Foreskin keratinocyte (primary cell): ENCODE measurements at places on chromosomes 5 and 9. TPM values are rescaled to one million over a fixed set of nuclear protein-coding genes. Genes with fewer than 3 reads are reported as not detected.
A peak's percentile ranks its signal among the peaks of the same experiment; 100 is the strongest.

The CRAT gene
- 9.0 and 9.6 TPM in 2 replicates for total RNA-seq

- peak; percentile 80 for DNase-seq
Measured at GRCh38 chr5:153619771-153620170, 129.3 kb downstream of the GRIA1 start.

GRCh38 chr5:174759091-174759490 is 34.7 kb downstream of the MSX2 start:
- DNase-seq, result no peak

GRCh38 chr9:133113949-133114885 is 6.8 kb downstream of the RALGDS start:
- no peak for DNase-seq

DNA sequence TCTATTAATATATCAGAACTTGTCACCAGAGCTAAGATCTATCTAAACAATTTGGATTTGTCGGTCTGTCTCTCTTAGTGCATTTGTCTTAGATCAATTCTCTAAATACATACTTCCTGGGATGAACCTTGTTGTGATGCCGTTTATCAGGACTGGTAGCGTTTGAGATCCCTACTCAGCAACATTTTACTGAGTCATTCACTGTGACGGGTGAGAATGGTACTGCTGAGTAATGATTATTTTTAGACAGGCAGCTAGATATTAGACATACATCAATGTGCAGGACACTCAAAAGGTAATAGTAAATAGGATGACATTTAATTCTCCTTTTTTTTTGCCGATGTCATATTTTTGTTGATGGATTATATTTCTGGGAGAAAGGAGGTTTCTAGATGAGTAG is 209.0 kb downstream of the CSNK1G3 start:
- DNase-seq, result peak; percentile 23

- DNase-seq, result no peak
Measured at GRCh38 chr9:84190411-84190810, 150.1 kb downstream of the SLC28A3 start.

GRCh38 chr9:135796784-135797485 is 95.0 kb downstream of the KCNT1 start:
- no peak for DNase-seq

The DPYSL3 gene
- total RNA-seq, result 29.4 and 53.6 TPM in 2 replicates

DNA sequence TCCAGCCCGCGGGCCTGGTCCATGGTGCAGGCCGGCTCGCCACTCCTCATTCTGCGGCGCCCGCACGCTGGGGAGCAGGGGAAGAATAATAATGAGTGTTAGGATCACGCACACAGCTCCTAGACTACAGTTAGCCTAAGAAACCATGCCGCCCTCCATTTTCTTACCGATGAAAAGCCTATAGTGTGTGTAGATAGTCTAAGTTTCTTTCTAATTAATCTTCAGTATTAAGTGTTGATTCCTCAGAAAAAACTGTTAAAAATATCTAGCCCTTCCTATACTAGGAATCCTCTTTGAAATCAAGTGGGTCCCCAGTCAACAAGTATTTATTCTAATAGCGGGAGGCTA is 9.3 kb downstream of the ZBED3 start:
- no peak for DNase-seq

The QRFP gene
- not detected in 2 replicates for total RNA-seq

GRCh38 chr5:78473751-78474150 is 113.3 kb downstream of the SCAMP1 start:
- DNase-seq, result no peak

The IRX1 gene
- 7.5 and 11.3 TPM in 2 replicates for total RNA-seq

GRCh38 chr5:94072116-94072515 is 330.7 kb upstream of the POU5F2 start:
- DNase-seq, result no peak

GRCh38 chr9:134935701-134936345 is 18.1 kb upstream of the FCN1 start:
- DNase-seq, result no peak

The BASP1 gene
- 83.8 and 106 TPM in 2 replicates for total RNA-seq

DNA sequence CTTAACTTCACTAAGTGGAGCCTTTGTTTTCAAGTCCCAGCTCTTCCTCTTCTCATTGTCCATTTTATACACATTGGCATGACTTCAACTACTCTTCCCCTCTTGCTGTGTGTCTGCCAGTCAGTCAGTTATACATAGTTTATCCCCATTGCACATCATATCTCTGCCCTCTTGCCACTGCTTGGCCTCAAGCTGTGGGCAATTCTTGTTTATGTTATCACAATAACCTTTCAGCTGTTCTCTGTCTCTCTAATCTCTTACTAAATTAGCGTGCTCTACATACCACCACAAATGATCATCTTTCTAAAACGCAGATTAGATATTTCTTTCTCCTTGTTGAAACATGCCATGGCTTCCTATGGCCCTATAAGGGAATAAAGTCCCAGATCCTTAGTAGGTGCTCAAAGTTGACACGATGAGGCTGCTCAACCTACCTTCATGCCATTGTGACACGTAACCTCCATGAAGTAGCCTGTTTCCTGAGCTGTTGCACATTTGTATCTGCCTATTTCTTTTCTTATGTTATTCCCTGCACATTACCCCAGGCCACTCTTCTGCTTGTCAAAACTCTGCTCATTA is 239.3 kb downstream of the GAS1 start:
- DNase-seq, result peak; percentile 18

- peak; percentile 94 for DNase-seq
Measured at GRCh38 chr9:6230037-6230780, 14.6 kb downstream of the IL33 start.

The COL5A1 gene
- 4.8 and 14.7 TPM in 2 replicates for total RNA-seq

DNA sequence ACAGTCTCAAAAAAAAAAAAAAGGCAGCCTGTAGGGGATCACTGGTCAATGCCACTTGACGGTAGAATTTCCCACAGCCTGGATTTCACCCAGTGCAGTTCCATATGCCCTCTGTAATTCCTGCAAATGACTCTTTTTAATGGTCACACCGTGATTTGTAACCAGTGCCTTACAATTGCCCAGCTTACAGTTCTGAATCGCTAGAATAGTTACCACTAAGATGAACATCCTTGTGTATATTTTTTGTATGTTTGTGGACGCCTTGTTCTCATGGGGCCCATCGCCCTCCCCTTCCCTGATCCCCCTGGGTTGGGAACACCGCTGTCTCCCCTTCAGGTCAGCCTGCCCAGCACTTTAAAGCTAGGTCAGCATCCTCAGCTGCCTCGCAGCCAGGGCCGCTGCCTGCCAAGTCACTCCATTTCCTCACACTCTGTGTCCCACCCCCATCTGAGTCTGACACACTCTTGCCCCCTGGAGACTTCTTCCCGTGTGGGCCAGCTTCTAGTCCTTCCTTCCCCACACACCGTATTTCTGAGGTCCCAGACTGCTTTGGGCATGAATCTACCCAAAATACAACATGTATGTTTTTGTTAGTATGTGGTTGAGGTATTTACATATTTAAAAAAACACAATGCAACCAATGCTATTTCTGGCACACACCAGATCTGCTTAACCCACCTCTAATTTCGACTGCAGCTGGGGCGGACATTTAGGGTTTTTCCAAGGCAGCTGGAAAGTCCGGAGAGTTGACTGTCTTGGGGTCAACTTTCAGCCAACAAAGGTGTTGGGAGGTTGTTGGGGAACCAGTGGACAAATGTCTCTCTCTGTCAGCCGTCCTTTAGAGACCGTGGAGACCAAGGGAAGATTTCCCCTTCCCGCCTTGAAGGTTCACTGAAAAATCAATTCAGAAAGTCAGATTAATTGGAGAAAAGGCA is 120.5 kb upstream of the NEK6 start:
- DNase-seq, result no peak

The PRUNE2 gene
- 0.99 and 2.2 TPM in 2 replicates for total RNA-seq

DNA sequence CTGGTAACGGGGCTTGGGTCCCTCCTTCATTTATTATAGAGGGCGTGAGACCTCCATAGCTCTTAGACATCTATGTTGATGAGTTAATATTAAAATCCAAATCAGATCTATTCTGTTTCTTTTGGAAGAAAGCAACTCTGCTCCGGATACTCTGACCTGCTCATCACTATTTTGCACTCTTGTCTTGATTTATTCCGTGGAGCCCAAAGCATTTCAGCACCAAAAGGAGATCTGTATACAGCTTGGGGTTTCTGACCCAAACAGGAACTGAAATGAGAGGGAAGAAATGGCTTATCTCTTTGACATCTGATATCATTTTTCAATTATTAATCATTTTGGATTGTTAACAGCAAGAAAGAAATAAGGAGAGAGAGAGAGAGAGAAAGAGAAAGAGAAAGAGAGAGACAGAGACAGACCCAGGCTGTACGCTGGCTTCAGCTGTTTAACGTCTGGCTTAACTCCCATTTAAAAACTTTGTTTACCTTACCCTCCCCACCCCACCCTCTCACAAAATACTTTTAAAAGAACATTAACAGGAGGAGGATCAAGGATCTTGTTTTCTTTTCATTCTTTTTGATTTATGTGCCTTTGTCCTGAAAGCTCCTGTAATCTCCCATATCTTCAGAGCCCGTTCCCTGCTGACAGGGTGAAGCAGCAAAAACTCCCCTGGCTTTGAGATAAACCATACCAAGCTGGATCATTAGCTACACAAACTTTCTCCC is 231.4 kb upstream of the TUT7 start:
- DNase-seq, result no peak

DNA sequence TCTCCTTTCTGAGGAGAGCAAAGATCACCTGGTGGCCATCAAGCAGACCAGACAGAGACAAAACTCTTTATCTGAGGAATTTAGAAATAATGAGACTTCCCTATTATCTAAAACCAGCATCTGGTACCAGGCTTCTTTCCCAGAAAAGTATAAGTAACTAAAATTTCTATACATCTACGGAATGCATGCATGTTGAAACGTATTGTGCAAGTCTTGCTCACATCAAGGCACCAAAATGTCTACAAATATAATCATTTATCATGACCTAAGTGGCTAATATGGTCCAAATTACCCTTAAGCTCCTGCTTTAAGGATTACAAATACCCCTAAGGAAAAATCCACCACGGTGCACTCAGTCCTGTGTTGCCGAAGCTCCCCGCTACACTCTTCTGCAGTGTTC is 286.3 kb downstream of the CDH18 start:
- DNase-seq, result no peak

GRCh38 chr9:108855888-108856287 is at the start of gene ACTL7B:
Gene ACTL7B (minus strand): TSS chr9:108855986. CDS start chr9:108855930, 56 bp downstream.
- DNase-seq, result no peak

DNA sequence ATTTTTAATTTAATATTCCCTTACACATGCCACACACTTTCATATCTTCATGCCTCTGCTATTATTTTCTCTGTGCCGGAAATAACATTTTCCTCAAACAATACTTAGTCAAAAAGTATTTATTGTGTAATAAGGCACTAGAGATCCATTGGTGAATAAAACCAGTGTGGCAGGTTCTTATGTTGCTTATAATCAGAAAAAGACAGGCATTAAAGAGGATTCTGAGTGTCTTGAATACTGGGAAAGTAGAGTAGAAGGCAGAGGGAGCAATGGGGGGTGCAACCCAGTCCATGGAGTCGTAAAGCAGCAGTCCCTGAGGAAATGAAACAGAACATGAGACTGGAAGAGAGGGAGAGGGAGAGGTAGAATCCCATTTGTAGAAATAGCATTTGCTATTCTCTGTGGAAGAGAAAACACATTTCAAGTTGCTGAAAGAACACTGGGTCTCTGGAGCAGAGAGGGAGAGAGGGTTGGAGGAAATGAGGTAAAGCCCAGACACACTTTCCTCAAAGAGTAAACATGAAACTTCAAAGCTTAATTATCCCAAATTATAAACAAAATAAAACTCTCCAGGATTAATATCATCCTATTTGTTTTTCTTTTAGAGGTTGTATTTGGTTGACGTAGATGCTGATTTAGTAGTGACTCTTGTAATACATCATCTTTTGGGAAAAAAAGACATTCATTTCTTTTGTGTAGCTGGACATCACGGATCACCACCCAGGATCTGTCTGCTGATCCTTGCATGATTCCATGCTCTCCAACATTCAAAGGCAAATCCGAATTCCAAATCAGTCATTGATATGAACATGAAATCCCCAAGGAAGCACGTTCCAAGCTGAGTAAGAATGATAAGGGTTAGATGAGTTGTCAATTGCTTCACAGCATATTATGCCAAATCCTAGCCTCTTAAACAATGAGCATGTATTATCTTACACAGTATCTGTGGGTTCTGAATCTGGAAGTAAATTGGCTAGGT is 37.4 kb upstream of the GRAMD2B start:
- DNase-seq, result no peak

GRCh38 chr5:35138232-35138631 is 90.5 kb upstream of the AGXT2 start:
- DNase-seq, result no peak

The SMIM15 gene
- 68.0 and 69.3 TPM in 2 replicates for total RNA-seq

- DNase-seq, result no peak
Measured at GRCh38 chr5:171762021-171762608, 23.5 kb upstream of the SMIM23 start.

DNA sequence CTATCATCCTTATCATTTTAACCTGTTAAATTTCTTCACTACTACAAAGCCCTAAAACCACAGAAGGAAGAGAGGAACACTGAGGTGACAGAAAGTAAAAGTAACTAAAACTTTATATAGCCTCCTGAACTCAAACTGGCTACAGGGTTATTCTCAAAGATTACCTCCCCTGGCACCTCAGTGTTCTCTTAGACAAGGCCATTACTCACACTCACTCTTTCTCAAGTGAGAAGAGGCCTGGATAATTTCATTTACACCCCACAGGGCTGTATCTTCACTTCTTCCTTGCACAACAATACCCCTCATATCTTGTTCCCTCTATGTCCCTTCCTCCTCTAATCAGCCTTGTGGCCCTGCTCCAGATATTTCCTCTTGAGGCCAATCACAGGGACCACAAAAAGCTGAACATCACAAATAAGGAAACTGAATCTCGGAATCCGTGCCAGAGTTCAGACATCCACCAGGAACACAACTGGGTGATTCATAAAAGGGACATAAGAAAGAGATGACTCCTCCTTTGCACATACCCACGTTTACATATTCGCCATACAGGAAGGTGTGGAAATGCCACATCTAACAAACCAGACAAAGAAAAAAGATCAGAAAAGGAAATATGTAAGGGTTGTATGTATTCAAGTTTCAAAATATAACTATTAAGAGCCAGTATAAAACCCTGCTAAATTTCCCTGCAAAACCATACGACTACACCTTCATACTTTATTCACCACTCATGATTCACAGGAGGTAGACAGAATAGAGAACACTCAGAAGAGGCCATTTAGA is 1.7 kb upstream of the KLHL3 start:
- no peak for DNase-seq

- DNase-seq, result no peak
Measured at GRCh38 chr5:170278611-170279458, 18.7 kb downstream of the LCP2 start.

- no peak for DNase-seq
Measured at GRCh38 chr9:28249424-28249823, 676.1 kb upstream of the C9orf72 start.

The SPATA31D4 gene
- not detected in 2 replicates for total RNA-seq

GRCh38 chr5:133111299-133111698 is 59.5 kb downstream of the HSPA4 start:
- DNase-seq, result peak; percentile 73

GRCh38 chr5:84693256-84693655 is 308.6 kb upstream of the EDIL3 start:
- DNase-seq, result no peak

GRCh38 chr5:90398726-90399125 is 10.8 kb downstream of the CETN3 start:
- DNase-seq, result no peak

The ARID3C gene
- 0.07 and 0.17 TPM in 2 replicates for total RNA-seq
